ENCODE measurements at places on chromosomes 4 and X. TPM values are rescaled to one million over a fixed set of nuclear protein-coding genes. Genes with fewer than 3 reads are reported as not detected.

RAB40A gene
- 3.0 TPM for polyA plus RNA-seq

PRKG2 gene
- 0.99 TPM for polyA plus RNA-seq

DSPP gene
- polyA plus RNA-seq = not detected

DNA sequence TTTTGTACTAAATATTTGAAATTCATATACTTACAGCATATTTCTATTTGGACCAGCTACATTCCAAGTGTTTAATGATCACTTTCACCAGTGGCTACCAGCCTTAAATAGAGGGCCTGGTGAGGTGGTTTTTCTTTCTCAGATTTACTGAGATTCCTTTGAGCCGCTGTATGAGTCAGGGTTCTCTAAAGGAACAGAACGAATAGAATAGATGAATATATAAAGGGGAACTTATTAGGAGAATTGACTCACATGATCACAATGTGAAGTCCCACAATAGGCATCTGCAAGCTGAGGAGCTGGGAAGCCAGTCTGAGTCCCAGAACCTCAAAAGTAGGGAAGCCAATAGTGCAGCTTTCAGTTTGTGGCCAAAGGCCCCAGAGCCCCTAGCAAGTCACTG lies 146.2 kb upstream of the TLL1 start:
- no peak for DNase-seq

CTAG1A gene
- polyA plus RNA-seq = not detected

NALF2 gene
- polyA plus RNA-seq = 0.74 TPM

LINC00632 gene
- polyA plus RNA-seq = 21.6 TPM

GRCh38 chrX:21911481-21911880 lies 29.0 kb upstream of the SMS start:
- DNase-seq = no peak

GRCh38 chr4:153573881-153574802 lies 108.0 kb downstream of the TMEM131L start:
- peak; percentile 55 for DNase-seq

DNA sequence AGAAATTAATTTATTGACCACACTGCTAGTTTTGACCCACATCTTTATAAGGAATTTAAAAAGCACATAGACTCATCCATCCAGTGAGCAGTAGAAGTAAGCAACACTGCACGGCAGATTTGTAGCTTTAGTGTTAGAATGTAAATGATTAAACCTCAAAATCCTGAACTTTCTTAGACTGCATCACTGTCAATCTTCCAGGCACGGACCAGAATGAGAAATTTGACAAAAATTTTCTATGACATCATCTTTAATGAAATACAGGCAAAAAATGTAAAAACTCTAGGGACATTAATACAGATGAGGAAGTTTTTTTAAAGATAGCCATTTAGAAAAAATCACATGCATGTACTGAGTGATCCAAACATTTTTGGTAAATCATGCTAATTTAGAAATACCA lies 29.2 kb downstream of the NLGN4X start:
- DNase-seq = no peak

GRCh38 chr4:71445811-71446210 lies 107.0 kb downstream of the SLC4A4 start:
- DNase-seq = no peak

BEX1 gene
- 52.6 TPM for polyA plus RNA-seq

CXCL10 gene
- polyA plus RNA-seq = 5.4 TPM

DNA sequence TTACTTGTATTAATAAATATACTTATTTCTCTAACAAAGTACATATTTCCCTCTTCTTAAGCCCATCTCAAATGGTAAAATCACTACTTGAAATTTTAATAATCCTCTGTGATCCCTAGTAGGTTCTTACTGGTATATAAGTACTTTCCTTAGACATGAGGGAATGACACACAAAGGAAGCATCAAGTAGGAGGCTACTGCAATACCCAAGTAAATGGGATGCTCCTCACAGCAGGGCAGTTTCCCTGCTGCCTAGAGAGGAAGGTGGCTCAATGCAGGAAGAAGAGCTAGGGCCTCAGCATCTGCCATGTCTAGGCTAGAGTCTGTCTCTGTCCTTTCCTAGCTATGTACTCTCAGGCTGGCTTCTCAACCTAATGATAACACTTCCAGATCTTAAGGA lies 122.1 kb upstream of the DIPK2B start:
- DNase-seq = no peak

ATP10D gene
- polyA plus RNA-seq = 50.3 TPM

DNA sequence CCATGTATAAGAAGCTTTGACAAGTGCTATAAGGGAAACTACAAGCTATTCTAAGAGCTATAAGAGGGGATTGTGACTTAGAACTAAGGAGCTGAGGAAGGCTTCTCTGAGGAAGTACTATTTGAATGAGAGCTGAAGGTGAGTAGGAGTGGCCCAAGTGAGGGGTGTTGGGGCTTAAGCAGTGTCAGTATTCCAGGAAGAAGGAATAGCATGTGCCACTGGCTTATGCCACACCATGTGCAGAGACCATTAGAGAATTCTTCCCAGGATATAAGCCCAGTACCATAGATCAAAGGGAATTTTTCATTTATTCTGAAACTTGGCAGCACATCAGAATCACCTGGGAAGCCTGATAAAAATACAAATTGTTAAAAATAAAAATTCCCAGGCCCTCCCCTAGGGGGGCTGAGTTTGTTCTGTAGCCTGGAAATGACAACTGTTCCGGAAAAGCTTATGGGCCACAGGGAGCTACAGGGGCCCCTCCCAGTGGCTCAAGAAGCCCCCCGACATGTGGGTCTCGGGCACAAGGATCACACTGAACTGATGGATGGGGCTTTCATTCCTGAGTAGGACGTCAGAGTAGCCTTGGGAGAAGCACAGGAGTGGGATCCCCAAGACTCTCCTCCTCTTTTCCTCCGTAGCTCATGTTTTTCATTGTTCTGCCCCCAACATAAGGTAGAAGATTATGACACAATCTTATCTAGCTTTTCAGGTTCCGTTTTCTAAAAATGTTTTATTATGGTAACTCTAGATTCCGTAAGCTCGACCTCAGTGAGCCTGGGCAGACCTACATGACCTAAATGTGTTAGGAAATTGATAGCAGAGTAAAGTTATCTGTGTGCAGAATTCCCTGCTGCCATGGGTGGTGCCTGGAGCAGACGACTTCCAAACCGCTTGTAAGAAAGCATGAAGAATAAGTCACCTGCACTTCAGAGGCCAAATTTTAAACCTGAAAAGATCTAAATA lies 119.3 kb downstream of the AFF1 start:
- no peak for DNase-seq

DNA sequence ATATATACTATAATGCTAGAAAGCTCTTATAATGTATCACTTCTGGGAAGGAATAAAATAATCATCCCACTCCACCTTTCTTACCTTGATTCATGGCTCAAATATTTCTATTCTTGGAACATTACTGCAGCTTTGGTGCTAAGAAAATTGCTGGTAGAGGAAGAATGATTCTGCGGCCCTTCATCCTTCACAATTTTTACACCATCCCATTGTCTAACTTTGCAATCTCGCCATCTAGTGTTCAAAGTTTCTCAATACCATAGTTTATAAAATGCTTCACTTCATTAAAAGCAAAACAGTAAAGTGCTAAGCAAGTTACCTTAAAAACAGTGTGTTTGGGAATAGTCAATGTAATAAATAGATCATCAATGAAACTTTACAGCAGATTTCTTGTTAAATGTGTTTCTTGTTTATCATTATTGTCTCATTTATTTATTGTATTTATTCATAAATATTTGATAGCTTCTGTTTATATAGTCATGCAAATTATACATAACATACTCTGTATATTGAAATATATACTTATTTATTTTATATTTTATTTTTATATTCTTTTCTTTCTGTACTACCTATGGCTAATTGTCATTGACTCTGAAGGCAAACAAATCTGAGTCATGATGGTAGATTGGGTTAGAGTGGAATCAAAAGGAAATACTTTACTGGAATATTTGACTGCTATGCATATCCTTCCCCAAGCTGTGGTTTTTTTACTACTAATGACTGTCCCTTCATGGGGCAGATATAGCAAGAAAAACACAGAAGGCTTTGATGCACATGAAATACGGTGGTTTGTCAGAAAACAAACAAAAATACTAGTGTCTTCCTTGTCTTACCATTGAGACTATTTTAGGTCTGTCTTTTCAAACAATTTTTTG lies 390.7 kb downstream of the MAPK10 start:
- DNase-seq = peak; percentile 60

DNA sequence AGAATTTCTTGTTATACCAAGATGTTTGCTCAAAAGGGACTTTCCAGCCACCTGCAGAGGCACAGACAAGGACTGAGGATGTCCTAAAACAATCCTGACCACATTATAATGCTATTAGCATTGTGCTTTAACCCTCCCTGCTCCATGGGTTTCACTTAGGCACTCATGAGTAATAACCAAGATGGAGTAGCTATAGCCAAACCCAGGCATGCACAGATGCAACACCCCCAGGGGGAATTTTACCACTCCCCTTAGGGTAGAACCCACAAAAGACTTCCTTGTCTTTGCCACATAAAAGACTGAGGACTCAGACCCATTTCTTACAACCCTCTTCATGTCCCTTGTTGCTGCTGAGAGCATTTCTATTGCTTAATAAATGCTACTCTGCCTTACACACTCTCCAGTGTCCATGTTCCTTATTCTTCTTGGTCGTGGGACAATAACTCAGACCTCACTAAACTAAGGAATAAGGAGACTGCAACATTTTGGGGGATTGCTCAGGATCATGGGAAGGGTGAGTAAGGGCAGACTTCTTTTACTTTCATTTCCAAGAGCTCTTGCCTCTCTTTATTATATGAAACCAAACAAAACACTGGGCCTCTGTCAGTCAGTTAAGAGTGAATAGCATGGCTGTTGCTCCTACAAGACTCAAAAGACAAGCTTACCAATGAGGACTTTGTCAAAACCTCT lies 103.5 kb downstream of the TECRL start:
- DNase-seq = no peak

DNA sequence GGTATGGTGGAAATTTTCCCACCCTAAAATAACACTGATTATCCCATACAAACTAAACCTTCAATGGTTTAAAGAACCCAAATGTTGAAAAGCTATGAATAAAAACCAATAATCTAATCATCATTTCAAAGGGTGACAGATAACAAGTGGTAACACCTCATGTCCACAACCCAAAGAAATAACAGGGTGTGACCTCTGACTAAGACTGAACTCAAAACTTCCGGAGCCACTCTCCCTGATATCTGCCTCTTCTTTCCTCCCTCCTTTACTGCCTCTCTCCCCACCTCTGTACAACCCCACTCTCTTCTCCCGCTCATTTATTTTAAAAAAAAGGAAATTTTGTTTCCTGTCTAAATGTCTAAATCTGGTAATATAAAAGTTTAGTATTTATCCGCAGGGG lies 11.5 kb downstream of the FBXW7 start:
- no peak for DNase-seq

DNA sequence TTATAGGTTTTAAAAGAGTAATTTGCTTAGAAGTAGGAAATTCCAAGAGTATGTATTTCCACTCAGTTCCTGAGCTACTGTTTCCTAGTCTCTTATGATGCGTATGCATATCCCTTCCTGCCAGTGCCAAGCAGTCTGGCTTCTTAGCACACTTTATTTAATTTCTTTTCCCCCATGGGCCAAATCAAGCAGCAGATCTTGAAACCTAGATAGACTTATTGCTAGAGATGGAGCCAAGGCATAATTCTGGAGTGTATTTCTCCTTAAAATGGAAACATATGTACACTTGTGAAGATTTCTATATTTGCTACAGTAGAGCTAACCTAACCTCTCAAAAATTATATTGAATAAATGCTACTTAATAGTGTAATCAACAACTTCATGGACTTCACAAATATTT lies 2337.6 kb downstream of the PCDH7 start:
- no peak for DNase-seq

ITIH6 gene
- polyA plus RNA-seq = 0.03 TPM

DNA sequence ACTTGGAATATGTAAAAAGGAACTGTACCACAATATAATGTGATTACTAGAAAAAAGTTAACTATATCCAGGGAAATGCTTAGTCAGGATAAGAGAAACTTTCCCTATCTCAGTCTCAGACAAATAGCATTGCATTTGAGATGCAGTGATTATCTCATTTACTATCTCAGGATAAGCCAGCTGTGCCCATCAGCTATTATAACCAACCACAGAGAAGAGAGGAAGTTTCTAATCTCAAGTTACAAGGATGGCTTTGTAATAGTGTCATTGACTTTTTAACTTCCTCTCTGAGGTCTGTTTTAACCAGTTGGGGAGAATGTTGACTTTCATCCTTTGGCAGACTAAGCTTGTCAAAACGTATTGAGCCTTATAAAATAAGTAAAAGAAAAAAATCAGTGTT lies 56.5 kb downstream of the SNX25 start:
- DNase-seq = no peak

DNA sequence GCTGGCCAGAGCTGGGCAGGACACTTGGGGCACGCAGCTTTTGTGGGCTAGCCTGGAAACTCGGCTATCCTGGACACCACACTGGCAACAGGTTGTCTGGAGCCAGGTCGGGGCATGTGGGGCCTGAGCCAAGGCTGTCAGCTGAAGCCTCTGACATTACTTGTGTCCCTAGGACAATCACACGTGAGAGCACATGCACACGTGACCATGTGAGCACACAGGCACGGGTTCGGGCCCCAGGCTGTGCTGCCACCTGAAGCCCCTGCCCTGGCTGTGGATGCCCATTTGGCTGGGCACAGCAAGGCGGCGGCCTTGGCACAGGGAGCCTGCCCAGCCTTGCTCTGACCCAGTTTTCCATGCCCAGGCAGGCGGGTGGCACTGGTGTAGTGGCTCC lies 8.7 kb upstream of the FGFR3 start:
- DNase-seq = no peak

- DNase-seq = no peak
Observed at GRCh38 chr4:56879996-56880395, 27.7 kb upstream of the REST start.

MTM1 gene
- 16.6 TPM for polyA plus RNA-seq

GRCh38 chrX:110006821-110007375 lies 4.0 kb downstream of the TMEM164 start:
- DNase-seq = no peak

GRCh38 chrX:15566244-15566643 lies 34.5 kb downstream of the ACE2 start:
- DNase-seq = no peak

DNA sequence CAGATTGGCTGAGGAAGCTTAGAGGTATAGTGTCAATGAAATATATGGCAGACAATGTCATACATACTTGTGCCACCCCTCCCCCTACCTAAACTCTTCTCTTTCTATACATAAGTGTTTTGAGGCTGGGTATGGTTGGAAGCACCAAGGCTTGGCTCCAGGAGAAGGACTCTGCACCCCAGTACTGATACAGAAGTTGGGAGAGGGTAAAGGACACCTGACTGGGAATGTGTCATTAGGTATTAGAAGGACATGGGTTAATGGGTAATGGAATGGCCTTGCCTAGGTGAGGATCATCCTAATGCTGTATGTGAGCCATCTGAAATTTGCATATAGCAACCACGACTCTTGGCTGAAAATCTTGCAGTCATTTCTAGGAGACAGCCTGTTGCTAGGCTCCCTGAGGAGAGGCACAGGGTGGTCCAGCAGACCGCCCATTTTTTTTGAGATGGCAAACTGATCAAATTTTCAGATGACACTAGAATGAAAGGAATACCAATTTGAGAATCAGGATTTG lies 26.8 kb upstream of the AP1S2 start:
- no peak for DNase-seq

Measured in right renal cortex interstitium (tissue), 3 donors.